ENCODE measurements at places on chromosomes 3 and 15.

GRCh38 chr15:100918690-100919480 is at the start of gene LRRK1:
Gene LRRK1 (plus strand): TSS chr15:100919357. CDS start chr15:100924633, 5,276 bp downstream.
- no peak for DNase-seq

DNA sequence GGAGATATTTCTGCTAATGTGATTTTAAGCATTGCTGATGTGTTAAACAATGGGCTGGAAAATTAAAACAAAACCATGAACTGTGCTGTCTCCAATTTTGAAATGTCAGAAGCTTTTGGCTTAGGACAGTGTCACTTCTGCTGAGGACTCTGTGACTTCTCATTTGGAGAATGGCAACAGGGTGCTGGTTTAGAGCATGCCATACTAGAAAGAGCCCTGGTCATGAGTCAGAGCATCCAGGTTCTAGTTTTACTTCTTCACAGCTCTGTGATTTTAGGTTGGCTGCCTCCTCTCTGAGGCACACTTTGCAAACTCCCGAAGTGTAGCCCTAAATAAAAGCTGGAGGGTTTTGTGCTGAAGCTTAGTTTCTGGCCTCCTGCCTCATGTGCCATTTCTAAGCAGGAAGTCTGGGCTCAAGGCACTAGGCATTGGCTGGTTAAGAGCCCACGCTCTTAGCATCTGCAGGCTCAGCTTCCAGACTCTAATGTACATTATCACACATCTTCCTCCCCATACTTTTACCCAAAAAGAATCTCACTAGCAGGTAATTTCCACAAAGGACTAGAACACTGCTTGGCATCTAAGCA is 193.8 kb downstream of the CNTN3 start:
- no peak for DNase-seq

- no peak for DNase-seq
These were observed 198.8 kb downstream of the KLHL25 start for GRCh38 chr15:85595804-85596536.

DNA sequence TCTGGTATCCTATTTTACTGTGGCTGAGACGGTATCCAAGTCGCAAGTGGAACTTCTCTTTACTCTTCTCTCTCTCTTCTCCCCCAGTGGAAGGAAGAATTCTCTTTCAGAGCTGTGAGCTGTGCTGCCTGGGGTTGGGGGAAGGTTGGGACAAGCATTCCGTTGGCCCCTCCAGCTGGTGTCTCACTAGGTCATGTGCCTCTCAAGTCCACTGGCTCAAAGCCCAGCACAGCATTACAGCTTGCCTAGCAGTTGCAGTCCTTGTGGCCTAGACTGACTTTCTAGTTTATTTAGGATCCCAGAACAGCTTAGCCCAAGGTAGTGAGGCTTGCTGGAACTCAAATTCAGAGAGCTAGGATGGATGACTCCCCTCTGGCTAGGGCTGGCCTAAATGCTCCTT is 76.1 kb upstream of the SPATA16 start:
- no peak for DNase-seq

- no peak for DNase-seq
These were observed 6.8 kb upstream of the SKIL start for GRCh38 chr3:170350515-170351413.

GRCh38 chr3:115498898-115499297 is 124.4 kb upstream of the GAP43 start:
- no peak for DNase-seq

- DNase-seq: no peak
These were observed 66.4 kb downstream of the MECOM start for GRCh38 chr3:169597083-169597609.

DNA sequence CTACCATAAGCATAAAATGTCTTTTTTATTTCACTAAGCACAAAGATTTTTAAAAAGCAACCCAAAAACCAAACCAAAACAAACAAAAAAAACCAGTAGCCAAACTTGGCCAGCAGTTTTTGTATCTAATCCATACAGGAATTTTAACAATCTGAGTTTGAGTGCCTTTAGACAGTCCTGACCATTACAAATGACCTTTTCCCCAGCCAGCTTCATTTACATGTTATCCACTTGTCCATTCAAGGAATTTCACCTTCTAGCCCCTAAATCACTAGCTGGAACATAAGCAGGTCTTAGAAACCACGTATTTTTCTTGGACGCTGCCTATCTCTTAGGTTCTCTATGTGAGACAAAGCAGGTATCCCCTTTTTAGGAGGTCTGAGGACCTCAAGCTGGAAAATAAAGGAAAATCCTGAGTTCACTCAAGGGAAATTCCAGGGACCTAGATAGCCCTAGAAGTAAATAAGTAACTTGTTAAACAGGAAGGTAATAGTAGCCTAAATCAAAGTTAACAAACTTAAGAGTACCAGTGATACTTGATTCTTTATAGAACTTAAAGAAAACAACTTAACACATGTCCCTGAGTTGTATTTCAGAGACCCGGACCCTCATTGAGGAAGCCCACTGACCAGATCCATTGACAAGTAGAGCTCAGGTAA is 34.2 kb downstream of the CIP2A start:
- no peak for DNase-seq

DNA sequence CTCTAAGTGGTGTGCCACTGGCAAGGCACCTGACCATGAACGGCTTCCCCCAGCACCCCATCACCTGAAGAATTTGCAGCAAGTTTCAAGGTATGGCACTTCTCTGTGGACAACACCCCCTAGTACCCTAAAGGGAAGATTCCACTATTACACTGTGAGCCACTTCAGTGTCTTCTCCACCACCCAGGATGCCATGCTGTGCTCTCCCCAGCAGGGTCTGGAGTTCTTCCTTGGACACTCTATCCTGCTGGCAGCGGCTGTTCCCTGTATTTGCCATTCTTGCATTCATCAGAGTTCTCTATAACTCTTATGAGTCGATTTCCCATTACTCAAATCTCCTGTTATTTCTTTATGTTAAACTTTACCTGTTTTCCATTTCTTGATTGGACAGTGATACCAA is 33.9 kb upstream of the RNU6-1 start:
- no peak for DNase-seq

DNA sequence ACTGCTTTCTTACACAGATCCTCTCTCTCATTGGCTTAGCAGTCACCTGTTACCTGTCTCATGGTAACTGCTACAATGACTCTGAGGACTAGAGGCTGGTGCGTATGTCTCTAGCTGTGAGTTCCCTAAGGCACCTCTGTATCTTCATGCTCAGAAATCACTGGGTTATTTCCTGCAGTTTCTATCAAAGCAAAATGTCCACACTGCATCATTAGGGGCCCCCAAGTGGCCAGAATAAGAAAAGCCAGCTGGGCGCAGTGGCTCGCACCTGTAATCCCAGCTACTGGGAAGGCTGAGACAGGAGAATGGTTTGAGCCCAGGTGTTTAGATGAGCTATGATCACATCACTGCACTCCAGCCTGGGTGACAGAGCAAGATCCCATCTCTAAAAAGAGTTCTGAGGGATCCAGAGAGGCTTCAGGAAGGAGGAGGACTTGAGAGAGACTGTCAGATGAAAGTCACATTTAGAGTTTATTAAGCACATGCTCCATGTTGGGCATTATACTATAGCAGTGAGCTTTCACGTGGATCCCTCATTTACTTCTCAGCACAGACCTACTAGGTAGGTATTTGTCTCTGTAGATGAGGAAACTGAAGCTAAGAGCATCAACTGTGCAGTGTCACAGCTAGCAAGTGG is 2.3 kb upstream of the VPS18 start:
- DNase-seq: peak; percentile 44

- DNase-seq: no peak
These were observed 35.7 kb downstream of the CCDC80 start for GRCh38 chr3:112605285-112605684.

All from CD4-positive, alpha-beta T cell treated with Interleukin-4 for 4 hours (primary cell).